Activated CD4-positive, alpha-beta memory T cell treated with anti-CD3 and anti-CD28 coated beads for 36 hours (primary cell): ENCODE measurements at places on chromosomes 4 and X.

- DNase-seq, result no peak
- no peak overlapping the region for H3K4me3 ChIP-seq
- no peak overlapping the region for H3K27ac ChIP-seq
- no peaks in the 10 kb centered on the region for H3K36me3 ChIP-seq
Observed at GRCh38 chrX:147850875-147851274, 60.8 kb upstream of the FMR1 start.

- H3K27ac ChIP-seq, result no peak overlapping the region
- H3K27me3 ChIP-seq, result peaks cover 2% of the 10 kb centered on the region
- H3K36me3 ChIP-seq, result no peaks in the 10 kb centered on the region
- H3K4me3 ChIP-seq, result no peak overlapping the region
Observed at GRCh38 chr4:44652002-44652401, 577 bp upstream of the YIPF7 start.

DNA sequence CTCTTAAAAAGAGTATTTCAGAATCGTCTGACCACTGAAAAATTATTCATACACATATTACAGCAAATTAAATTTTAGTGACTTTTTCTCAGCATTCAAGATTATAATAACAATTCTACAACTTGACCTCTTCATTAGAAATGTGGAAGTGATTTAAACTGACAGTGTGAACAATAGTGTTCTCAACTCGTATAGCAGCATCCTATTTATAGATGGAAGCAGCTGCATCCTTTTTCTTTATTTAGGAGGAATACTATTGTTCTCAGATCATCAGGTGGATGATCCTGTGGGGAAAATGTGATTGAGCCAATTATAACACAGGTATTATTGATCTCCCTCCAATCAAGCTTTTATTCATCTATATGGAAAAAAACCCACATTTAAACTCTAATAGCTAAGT, 56.7 kb downstream of the RAPGEF2 start:
- no peak for DNase-seq
- no peaks in the 10 kb centered on the region for H3K27me3 ChIP-seq
- no peak overlapping the region for H3K4me3 ChIP-seq
- no peak overlapping the region for H3K27ac ChIP-seq

DNA sequence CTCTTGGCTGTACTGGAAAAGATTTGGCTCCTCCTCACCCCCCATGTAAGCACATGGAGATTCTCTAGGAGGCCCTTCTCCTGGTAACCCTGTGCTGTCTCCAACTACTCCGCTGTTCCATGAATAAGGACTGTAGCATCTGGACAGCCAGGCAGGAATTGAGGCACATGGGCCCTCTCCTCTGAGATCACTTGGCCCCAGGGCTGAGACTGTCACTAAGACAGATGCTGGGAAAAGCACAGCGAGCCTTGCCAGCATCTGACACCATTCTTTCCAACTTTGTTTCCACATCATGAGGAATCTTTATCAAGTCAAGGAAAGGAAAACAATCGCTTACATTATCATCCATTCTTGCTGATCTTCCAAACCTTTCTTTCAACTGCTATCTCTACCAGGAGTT, 222.6 kb upstream of the INTU start:
- H3K27me3 ChIP-seq, result no peaks in the 10 kb centered on the region
- H3K27ac ChIP-seq, result no peak overlapping the region
- no peaks in the 10 kb centered on the region for H3K36me3 ChIP-seq
- H3K4me1 ChIP-seq, result no peaks in the 10 kb centered on the region

DNA sequence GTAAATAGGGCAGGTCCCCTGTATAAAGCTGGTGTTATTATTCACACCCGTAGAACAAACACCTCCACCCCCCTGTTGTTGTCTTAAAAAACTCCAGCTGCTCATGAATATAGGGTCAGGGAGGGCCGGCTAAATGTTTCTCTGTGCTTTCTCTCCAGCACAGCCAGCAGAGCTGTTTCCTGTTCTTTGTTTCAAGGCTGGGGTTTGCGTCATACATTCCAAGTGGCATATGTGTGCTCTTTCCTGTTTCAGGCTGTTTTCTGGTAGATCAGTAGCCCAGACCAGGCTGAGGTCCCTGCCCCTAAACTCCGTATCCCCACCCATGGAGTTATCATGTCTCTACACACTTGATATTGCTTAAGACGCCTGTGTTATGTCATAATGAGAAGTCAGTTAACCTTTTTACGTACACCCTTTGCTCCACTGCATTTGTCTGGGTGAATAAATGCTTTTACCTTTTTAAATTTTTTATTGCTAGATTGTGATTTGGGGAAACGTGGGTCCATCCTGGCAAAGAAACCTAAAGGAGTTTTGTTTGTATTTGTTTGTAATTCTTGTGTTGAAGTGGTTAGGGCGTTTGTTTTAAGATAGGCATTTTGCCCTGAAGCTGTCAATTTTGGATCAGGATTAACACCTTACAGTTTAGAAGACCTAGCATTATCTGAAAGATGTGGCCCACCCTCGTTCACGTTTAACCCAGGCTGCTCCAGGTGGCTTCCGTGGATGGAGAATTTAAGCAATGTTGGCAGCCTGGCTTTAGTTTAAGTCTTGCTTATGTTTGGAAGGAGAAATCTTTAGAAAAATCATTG, 3.3 kb downstream of the KLF3 start:
- peaks cover 71% of the 10 kb centered on the region for H3K4me1 ChIP-seq
- no peaks in the 10 kb centered on the region for H3K36me3 ChIP-seq
- peak overlapping the region; percentile 81 for H3K27ac ChIP-seq
- H3K27me3 ChIP-seq, result no peaks in the 10 kb centered on the region

GRCh38 chrX:78957049-78957767, 12.0 kb downstream of the P2RY10 start:
- no peak for DNase-seq
- peaks cover 61% of the 10 kb centered on the region for H3K36me3 ChIP-seq
- H3K4me1 ChIP-seq, result peaks cover 75% of the 10 kb centered on the region
- peak overlapping the region; percentile 31 for H3K4me3 ChIP-seq
- peak overlapping the region; percentile 43 for H3K27ac ChIP-seq

- H3K4me3 ChIP-seq, result no peak overlapping the region
- no peaks in the 10 kb centered on the region for H3K36me3 ChIP-seq
- H3K27ac ChIP-seq, result no peak overlapping the region
- H3K27me3 ChIP-seq, result peaks cover 6% of the 10 kb centered on the region
Observed at GRCh38 chr4:68176500-68176899, 46.8 kb upstream of the TMPRSS11F start.
